ENCODE measurements at places on chromosomes 11 and 22. TPM values are rescaled to one million over a fixed set of nuclear protein-coding genes. Genes with fewer than 3 reads are reported as not detected.
A peak's percentile ranks its signal among the peaks of the same experiment; 100 is the strongest.

DNA sequence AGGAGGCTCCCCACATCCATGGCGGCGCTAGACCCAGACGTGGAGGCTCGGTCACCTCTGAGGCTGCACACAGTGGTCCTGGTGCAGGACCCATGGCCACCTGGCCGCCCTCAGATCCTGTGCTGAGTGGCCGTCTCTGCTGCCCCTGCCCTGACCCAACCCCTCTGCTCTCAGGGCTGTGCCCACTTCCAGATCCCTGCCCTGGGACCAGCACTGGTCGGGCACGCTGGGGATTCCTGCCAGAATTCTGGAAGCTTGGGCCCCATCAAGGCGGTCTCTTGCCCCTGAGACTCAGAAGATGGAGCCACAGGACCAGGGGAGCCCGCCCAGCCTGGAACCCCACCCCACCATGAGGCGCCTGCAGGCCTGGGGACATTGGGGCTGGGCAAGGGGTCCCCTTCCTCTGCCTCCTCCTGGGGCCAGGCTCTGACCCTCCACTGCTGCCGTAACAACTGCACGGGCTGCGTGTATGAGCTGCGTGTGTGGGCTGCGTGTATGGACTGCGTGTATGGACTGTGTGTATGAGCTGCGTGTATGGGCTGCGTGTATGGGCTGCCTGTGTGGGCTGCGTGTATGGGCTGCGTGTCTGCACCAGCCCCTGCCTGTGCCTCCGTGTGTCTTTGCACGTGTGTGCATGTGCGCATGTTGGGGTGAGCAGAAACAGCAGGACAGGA is 48.7 kb downstream of the IGLL1 start:
- no peak for DNase-seq

- DNase-seq = peak; percentile 57
Observed at GRCh38 chr11:75428281-75428724, 4.7 kb downstream of the KLHL35 start.

GRCh38 chr22:39617342-39617741 is 46.8 kb downstream of the CACNA1I start:
- no peak for DNase-seq

GRCh38 chr11:61168800-61169199 is 7.6 kb upstream of the VPS37C start:
- no peak for DNase-seq

DNA sequence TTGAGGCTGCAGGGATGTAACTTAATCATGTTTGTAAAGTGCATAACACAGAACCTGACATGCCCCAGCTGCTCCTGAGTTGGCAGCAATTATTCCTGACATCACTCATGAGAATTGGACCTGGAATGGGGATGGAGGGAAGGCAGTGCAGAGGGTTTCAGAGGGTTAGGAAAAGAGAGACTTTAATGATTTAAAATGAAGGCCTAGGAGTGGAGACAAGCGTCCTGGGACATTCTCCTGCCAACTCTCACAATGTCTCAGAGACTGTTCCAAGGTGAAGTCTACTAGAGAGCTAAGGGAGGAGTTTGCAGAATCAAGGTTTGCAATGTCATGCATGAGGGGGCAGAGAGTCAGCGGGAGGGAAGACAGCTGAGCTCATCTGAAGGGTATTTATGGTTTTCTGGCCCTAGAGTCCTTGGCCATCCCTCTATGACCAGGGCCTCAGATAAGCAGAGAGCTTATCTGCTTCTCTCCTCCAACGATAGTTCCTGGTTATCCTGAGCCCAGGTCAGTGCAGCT is 36.9 kb downstream of the GGTLC2 start:
- no peak for DNase-seq

GRCh38 chr11:86749376-86749775 is 51.0 kb upstream of the PRSS23 start:
- DNase-seq = no peak

- no peak for DNase-seq
Observed at GRCh38 chr22:36316419-36316818, 63.5 kb downstream of the APOL1 start.

The PTGDR2 gene
- polyA plus RNA-seq = not detected

The SMIM35 gene
- polyA plus RNA-seq = 0.86 TPM

DNA sequence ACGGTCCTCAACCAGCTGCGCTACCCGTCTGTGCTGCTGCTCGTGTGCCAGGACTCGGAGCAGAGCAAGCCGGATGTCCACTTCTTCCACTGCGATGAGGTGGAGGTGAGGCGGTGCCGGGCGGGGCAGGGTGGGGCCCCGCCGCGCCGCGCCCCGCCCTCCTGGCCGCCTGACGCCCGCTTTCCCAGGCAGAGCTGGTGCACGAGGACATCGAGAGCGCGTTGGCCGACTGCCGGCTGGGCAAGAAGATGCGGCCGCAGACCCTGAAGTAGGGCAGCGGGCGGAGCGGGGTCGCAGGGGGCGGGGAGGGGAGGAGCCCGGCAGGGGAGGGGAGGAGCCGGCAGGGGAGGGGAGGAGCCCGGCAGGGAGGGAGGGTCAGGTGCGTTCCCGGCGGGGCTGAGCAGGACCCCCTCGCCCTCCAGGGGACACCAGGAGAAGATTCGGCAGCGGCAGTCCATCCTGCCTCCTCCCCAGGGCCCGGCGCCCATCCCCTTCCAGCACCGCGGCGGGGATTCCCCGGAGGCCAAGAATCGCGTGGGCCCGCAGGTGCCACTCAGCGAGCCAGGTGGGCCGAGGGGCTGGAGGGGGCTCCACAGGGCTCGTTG is 14.7 kb downstream of the EPS8L2 start:
- DNase-seq = no peak

- DNase-seq = no peak
Observed at GRCh38 chr11:118272001-118272400, 7.9 kb upstream of the MPZL2 start.

The APOA4 gene
- polyA plus RNA-seq = not detected

The RGL4 gene
- polyA plus RNA-seq = 2.3 TPM

- DNase-seq = no peak
Observed at GRCh38 chr22:21650280-21650679, 8.2 kb downstream of the SDF2L1 start.

DNA sequence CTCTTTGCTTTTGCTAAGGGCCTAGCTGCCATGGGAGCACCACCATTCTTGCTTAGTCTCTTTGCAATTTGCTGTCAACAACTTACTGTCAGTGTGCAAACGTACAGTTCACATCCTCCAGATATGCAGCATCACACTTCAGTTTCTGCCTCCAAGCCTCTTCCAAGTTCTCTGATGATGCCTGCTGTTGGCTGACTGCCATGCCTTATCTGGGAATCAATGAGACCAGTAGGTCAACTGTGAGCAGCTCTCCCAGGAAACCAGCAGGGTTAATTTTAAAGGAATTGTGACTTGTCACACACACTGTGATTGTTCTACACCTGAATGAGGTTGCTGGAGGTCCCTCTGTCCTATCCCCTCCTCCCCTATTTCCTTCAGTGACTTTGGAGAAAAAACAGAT is 56.0 kb downstream of the COPB1 start:
- DNase-seq = no peak

DNA sequence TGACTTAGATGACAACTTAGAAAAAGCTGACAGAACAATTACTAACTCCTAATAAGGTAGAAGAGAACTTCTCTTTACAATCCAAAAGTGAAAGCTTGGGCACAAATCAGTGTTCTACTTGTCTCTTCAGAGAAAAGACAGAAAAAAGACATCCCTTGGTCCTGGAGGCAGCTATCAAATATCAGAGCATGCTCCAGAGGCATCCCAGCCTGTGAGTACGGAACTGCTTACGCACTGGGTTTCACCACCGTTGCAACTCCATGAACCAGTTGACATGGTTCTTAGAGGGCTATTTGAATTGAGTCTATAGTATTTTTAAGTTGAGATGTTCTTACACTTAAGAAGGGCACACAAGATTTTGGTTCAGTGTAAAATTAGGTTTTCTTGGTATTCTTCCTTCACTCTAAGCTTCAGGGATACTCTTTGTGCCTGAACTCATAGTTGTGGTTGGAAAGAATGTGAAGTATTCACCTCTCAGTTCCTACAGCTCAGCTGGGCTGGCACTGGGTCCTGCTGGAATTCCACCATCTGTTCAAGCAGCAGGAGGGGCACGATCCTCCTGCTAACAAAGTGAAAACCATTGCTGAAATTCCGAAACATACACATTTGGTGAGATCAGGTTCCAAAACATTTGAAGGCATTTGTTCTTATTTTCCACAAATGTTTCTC is 6.3 kb downstream of the AKIP1 start:
- no peak for DNase-seq

DNA sequence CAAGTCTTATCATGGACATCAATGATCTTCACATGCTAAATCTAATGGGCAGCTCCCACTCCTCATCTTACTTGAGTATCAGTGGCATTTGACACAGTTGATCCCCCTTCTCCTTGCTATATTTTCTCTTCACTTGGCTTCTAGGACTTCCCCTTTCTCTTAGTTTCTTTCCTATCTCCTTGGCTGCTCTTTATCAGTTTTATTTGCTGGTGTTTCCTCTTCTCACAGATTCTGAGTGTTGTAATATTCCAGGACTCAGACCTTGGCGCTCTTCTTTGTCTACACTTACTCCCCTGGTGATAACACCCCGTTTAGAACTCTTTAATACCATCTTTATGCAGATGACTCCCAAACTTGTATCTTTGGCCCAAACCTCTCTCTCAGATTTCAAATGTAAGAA is 33.9 kb upstream of the RASSF10 start:
- no peak for DNase-seq

Measured in naive B cell (primary cell).